Heart right ventricle (tissue), 16 donors: ENCODE measurements at places on chromosomes 3 and 15. TPM values are rescaled to one million over a fixed set of nuclear protein-coding genes. Genes with fewer than 3 reads are reported as not detected.

DNA sequence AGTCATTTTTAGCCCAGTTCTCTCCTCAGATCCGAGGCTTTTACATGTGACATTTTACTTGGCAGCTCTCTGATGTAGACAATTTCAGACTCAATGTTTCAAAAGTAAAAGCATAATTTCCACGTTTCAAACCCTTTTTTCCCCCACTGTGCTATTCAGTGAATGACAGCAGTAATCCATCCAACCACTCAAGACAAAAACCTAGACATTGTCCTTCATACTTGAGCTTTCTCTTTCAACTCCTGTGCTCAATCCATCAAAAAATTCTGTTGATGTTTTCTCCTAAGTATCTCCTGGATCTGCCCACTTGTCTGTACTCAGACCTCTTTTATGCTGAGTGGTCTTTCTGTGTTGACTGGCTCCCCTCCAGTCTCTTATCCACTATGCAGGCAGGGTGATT lies 214.7 kb downstream of the CHL1 start:
- H3K36me3 ChIP-seq, result no peaks in the 10 kb centered on the region
- H3K27me3 ChIP-seq, result no peaks in the 10 kb centered on the region
- DNase-seq, result no peak
- no peak overlapping the region for H3K4me3 ChIP-seq

Gene SERPINI2
- not detected for total RNA-seq

Gene A4GNT
- not detected for total RNA-seq

Gene FOXL2NB
- not detected for total RNA-seq

Gene LRRIQ4
- not detected for total RNA-seq

GRCh38 chr3:99712291-99712954 lies 74.0 kb downstream of the COL8A1 start:
- no peaks in the 10 kb centered on the region for H3K27me3 ChIP-seq
- H3K4me3 ChIP-seq, result no peak overlapping the region
- H3K4me1 ChIP-seq, result no peaks in the 10 kb centered on the region
- DNase-seq, result no peak
- no peak overlapping the region for H3K27ac ChIP-seq

Gene PIF1
- total RNA-seq, result 0.42 TPM

DNA sequence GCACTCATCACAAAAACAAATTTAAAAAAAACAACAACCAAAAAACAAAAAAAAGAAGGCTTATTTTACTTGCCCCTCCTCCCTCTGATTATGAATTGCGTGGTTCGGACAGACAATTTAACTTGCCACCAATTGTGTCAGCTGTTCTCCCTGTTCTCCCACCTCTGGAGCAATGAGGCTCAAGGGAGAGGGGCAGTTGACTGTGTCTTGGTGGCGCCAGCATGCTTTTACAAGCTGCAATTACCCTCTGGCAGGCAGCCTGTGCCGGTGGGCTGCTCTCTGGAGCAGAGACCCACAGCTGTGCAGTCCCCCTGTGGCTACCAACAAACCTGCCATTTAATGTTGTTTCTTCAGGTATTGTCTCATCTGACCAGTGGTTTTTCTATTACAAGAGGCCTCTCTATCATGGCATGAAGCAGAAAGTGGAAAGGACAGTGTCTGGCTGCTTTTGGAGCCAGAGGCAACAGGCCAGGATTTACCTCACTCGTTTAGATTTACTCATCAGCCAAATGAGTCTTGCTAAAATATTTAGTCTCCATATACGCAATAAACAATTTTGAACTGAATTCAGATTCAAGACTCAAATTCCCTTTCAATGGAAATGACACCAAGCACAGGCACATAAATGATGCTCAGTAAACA lies 192.0 kb upstream of the TPRG1 start:
- no peaks in the 10 kb centered on the region for H3K36me3 ChIP-seq
- no peak for DNase-seq
- peak overlapping the region; percentile 65 for H3K27ac ChIP-seq
- no peaks in the 10 kb centered on the region for H3K4me1 ChIP-seq
- no peak overlapping the region for H3K4me3 ChIP-seq

Gene GPR62
- total RNA-seq, result 0.25 TPM

DNA sequence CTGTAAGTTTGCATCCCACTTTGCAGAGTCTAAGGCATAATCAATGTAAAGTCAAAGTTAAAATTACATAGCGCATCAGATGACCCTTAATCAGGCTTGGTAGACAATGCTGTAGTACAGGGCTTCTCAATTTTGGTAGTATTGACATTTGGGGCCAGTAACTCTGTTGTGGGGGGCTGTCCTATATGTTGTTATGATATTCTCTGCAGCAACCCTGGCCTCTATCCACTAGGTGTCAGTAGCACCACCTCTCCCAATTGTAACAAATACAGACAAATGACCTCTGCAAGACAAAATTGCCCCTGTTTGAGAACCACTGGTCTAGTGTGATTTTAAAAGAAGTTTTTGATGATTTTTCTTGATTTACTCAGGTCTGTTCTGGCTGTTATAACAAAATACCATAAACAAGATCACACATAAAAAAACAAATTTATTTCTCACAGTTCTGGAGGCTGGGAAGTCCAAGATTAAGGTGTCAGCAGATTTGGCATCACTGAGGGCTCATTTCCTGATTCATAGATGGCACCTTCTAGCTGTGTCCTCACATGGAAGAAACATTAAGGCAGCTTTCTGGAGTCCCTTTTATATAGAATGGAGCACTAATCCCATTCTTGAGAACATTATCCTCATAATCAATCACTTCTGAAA lies 37.6 kb upstream of the SLC9A9 start:
- H3K27me3 ChIP-seq, result no peaks in the 10 kb centered on the region
- no peak for DNase-seq
- H3K36me3 ChIP-seq, result no peaks in the 10 kb centered on the region

Gene ANKRD63
- 0.37 TPM for total RNA-seq

GRCh38 chr3:16788440-16789056 lies 96.2 kb upstream of the PLCL2 start:
- no peak overlapping the region for H3K27ac ChIP-seq
- H3K4me1 ChIP-seq, result no peaks in the 10 kb centered on the region
- no peaks in the 10 kb centered on the region for H3K36me3 ChIP-seq
- DNase-seq, result no peak

- DNase-seq, result peak; percentile 27
- H3K4me1 ChIP-seq, result no peaks in the 10 kb centered on the region
- H3K36me3 ChIP-seq, result no peaks in the 10 kb centered on the region
- H3K4me3 ChIP-seq, result no peak overlapping the region
- peak overlapping the region; percentile 5 for H3K27ac ChIP-seq
Measured at GRCh38 chr15:96627031-96627568, 296.6 kb downstream of the NR2F2 start.

DNA sequence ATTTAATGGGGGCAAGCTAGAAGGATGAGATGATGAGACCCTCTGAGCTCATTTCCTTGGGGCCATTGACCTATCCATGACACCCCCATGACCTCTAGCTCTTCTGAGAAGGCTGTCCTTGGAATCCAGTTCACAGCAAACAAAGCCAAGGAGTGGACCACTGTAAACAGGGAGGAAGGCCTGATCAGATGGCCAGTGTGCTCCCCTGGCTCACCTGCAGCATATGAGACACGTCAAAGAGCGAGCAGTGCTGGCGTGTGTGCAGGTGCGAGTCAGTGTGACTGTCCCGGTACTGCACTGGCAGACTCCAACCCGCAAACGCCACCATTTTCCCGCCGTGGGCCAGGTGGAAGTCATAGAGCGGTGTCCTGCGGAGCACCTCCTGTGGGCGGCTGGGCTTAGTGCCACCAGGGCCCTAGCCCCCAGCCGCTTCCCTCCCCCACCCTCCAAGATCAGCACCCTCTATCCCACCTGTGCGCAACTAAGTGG lies 339 bp downstream of the AMT start:
- H3K36me3 ChIP-seq, result peaks cover 52% of the 10 kb centered on the region
- no peaks in the 10 kb centered on the region for H3K27me3 ChIP-seq
- peak overlapping the region; percentile 61 for H3K27ac ChIP-seq
- peak overlapping the region; percentile 47 for H3K4me3 ChIP-seq

- no peak overlapping the region for H3K27ac ChIP-seq
- H3K36me3 ChIP-seq, result no peaks in the 10 kb centered on the region
- peaks cover 15% of the 10 kb centered on the region for H3K4me1 ChIP-seq
- DNase-seq, result no peak
Measured at GRCh38 chr3:106208251-106208650, 339.4 kb upstream of the CBLB start.

GRCh38 chr3:10010421-10010877 lies 15.8 kb upstream of the FANCD2 start:
- H3K27me3 ChIP-seq, result no peaks in the 10 kb centered on the region
- H3K36me3 ChIP-seq, result no peaks in the 10 kb centered on the region
- H3K4me3 ChIP-seq, result peak overlapping the region; percentile 77
- no peak overlapping the region for H3K27ac ChIP-seq
- peaks cover 26% of the 10 kb centered on the region for H3K4me1 ChIP-seq

GRCh38 chr3:37520907-37521341 lies 340.8 kb upstream of the CTDSPL start:
- H3K27me3 ChIP-seq, result no peaks in the 10 kb centered on the region
- no peak overlapping the region for H3K4me3 ChIP-seq
- DNase-seq, result no peak
- no peaks in the 10 kb centered on the region for H3K4me1 ChIP-seq
- H3K27ac ChIP-seq, result peak overlapping the region; percentile 54

Gene GHRL
- 0.87 TPM for total RNA-seq

Gene ADAMTS17
- 1.2 TPM for total RNA-seq

Gene PPM1L
- total RNA-seq, result 53.5 TPM

DNA sequence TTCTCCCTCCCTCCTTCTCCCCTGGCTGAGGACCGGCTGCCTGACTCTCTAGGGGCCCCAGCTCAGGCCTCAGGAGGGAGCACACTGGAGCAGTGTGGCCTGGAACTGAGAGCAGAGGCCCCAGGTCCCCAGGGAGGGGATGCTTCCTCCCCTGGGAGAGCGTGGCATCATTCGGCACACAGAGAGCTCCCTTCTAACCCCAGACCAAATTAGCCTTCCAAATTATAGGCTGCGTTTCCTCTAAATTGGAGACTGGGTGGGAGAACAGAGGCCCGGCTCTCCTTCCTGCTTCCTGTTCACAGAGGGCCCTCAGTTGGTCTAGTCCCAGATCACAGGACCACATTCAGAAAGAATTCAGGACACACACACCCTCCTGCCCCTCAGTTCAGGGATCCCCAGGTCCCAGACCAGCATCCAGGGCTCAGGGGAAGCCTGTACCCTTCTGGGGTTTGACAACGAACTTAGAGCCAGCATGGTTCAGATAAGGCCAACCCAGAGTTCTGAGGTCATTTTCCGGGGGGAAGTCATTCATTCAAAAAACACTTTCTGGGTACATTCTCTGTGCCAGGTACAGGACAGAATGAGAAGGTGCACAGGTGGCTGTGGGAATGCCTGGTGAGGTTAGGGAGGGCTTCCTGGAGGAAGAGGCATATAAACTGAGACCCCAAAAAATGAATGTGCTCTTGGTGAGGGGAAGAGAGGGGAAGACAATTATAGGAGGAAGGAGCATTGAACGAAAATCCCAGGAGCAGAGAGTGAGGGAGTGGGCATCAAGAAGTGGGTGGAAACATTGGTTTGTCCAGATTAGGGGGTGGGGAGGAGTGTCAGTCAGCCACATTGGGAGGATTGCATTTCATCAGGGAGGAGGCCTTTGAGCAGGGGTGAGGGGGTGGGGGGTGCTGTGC lies 28.4 kb upstream of the RPL29 start:
- no peaks in the 10 kb centered on the region for H3K36me3 ChIP-seq
- peak overlapping the region; percentile 93 for H3K27ac ChIP-seq
- peak overlapping the region; percentile 32 for H3K4me3 ChIP-seq
- DNase-seq, result peak; percentile 40

- peaks cover 97% of the 10 kb centered on the region for H3K27me3 ChIP-seq
- H3K4me1 ChIP-seq, result peaks cover 87% of the 10 kb centered on the region
- peak; percentile 94 for DNase-seq
- H3K27ac ChIP-seq, result peak overlapping the region; percentile 97
- H3K36me3 ChIP-seq, result no peaks in the 10 kb centered on the region
Measured at GRCh38 chr3:128487813-128488635, 5.0 kb downstream of the GATA2 start.

DNA sequence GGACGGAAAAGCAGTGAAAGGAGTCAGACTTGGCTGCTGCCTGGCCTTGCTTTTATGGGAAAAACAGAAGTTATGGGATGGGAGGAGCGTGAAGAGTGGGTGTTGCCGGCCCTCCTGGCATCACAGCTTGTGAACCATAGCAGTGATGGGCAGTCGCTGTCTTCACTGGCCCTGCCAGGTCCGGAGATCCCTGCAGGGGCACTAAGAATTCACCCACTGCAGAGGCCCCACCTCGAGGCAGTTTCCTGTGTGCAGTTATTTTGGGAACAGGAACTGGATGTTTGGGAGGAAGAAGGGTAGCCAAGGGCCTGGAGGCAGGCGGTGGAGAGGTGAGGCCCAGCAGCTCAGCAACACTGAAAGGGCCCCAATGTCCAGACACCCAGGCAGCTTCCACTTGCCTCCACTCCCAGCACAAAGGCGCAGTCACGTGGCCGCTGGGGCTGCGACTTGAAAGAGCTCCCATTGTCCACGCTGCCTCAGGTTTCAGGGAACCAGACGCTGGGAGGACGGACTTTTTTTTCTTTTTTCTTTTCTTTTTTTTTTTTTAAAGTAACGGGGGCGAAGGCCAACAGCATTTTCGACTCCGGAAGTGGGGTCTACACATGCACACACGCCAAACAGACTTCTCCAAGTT lies 255.6 kb downstream of the ZNF621 start:
- no peaks in the 10 kb centered on the region for H3K36me3 ChIP-seq
- H3K4me1 ChIP-seq, result peaks cover 19% of the 10 kb centered on the region
- H3K4me3 ChIP-seq, result peak overlapping the region; percentile 23
- no peaks in the 10 kb centered on the region for H3K27me3 ChIP-seq
- H3K27ac ChIP-seq, result peak overlapping the region; percentile 83

Gene NRROS
- 2.5 TPM for total RNA-seq

DNA sequence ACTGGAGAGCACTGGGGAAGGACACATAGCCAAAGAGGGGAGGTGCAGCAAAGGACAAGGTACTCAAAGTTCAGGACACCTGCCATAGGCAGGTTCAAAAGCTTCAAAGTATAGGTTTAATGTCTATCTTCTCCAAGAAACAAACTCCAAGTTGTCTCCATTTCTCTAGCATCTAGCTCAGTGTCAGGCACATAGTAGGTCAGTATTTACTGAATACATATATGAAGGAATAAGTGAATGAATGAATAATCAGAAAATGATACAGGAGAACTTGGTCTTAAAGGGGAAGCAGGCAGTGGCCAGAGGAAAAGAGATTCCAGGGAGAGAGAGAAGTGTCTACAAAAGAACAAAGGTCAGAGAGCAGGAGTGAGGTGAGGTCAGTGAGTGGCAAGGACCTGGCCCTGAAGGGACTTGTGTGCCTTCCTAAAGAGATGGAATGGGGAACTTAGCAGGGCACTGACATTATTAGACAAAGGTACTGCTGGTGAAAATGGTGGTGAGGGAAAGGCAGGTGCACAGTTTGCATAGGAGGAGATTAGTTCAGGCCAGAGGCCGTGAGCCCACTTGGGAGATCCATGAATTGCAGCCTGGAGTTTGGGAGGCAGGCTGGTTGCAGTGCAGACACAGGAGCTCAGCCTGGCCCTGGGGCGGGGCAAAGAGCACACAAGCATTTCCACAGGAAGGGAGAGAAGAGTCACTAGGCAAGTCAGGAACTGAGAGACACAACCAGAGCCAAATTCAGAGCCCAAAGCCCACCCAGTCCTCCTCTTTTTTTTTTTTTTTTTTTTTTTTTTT lies 21.4 kb downstream of the TBC1D2B start:
- no peaks in the 10 kb centered on the region for H3K27me3 ChIP-seq
- peaks cover 54% of the 10 kb centered on the region for H3K4me1 ChIP-seq
- DNase-seq, result no peak

GRCh38 chr15:78432664-78433063 lies 5.4 kb upstream of the IREB2 start:
- H3K36me3 ChIP-seq, result no peaks in the 10 kb centered on the region
- no peak overlapping the region for H3K27ac ChIP-seq
- no peak overlapping the region for H3K4me3 ChIP-seq
- DNase-seq, result no peak
- H3K4me1 ChIP-seq, result peaks cover 6% of the 10 kb centered on the region
